Eye (tissue), 1 donor: ENCODE measurements at places on chromosomes 2 and 18.

DNA sequence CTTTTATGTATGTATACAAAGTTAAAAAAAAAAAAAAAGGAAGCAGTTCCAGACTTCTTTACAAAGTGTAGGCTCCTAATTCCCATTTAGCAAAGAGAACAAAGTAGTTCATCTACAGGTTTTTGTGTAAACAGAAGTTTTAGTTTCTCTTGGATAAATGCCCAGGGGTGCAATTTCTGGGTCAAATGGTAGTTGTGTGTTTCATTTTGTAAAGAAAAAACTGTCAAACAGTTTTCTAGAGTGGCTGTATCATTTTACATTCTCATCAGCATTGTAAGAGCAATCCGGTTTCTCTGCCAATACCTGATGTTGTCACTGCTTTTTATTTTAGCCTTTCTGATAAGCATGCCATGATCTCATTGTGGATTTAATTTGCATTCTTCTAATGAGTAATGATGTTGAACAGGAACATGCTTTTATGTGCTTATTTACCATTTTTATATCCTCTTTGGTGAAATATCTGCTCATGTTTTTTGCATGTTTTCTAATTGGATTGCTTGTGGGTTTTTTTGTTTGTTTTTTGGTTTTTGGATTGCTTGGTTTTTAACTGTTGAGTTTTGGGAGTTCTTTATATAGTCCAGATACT is 16.6 kb upstream of the PSME4 start:
- DNase-seq, result peak; percentile 24

DNA sequence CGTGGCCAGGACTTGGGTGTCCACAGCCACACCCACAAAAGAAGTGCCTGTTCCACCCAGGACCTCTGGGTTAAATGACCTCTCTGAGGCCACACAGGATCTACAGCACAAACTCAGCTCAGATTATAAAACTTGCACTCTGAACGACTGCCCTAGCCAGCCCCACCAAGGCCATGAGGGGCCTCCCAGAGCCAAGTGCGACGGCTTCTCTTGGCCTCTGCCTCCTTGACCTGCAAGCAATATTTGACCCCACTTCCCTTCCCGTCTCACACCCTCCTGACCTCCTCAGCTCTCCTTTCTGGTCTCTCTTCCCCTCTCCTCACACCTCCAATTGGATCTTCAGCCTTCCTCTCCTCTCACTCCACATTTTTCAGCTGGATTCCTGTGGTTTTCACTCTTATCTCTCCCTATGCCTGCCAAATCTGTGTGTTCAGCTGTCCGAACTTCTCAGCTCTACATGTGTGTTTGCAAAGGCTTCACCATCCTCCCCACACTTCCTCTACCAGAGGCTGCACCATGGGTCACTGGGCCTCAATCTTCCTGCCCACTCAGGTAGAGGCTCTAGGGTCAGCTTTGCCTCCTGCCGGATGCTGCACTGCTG is 25.3 kb upstream of the STEAP3 start:
- DNase-seq, result no peak

DNA sequence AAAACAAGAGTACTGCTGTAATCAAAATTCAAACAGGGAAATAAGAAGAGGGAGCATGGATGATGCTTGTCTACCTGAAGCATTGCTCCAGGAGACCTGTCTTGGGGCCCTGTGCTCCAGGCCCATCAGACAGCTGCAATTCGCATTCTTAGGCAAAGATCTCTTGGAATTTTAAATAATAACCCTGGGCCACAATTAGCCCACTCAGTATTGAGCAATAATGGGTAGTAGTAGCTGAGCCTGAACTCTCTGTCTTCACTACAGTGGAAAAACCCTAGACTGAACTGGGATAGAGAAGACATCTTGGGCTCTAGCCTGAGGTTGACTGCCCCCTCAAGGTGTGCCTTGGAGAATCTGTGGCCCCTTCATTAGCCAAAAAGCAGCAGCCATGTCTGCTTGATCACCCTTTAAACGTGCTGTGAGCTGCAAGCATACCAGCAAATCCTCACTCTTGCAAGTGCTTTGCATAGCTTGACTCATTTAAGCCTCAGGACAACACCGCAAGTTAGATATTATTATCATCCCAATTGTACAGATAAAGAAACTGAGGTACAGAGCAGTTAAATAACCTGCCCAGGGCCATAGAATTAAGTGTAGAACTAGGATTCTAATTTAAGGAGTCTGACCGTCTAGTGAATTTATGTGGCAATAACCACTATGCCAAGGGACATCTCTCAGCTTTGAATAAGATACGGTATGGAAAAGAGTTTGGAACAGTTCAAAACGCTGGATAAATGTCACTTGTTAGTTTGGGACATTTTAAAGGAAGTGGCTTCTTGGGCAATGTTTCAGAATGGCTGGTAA is 69.0 kb downstream of the DDX1 start:
- no peak for DNase-seq

GRCh38 chr2:143503280-143503679 is 374.1 kb downstream of the ARHGAP15 start:
- DNase-seq, result no peak

GRCh38 chr2:33909945-33910695 is 311.0 kb upstream of the FAM98A start:
- DNase-seq, result peak; percentile 40

DNA sequence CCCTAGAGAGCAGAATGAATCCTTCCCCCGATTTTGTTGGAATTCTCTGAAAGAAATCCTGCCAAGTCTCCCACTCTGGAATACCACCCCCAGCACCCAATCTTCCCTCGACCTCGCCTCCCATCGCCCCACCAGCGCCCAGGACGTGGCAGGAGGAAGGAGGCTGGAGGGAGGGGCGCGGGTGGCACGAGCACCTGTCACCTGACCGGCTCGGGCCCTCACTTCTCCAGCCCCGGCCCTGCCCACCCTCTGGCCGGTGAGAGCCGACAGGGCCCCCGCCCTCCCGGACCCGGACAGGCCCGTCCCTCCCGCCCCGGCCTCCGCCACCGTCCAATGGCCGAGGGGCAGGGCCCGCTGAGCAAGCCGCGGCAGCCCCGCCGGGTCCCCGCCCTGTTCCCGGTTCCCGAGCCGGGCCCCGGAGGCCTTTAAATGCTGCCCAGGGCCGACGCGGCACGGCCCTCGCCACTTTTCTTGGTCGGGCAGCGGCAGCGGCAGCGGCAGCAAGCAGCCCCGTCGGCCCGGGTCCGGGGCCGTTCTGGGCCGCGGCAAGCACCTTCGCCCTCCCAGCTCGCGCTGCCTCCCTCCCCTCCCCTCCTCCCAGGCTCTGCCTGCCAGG is at the start of gene LGALSL:
Gene LGALSL (plus strand): TSS at position 393 of the 616 bp plus-strand sequence. CDS start 384 bp downstream, outside the sequence.
- DNase-seq, result peak; percentile 89

GRCh38 chr2:190482451-190482850 is 52.1 kb downstream of the NEMP2 start:
- no peak for DNase-seq

DNA sequence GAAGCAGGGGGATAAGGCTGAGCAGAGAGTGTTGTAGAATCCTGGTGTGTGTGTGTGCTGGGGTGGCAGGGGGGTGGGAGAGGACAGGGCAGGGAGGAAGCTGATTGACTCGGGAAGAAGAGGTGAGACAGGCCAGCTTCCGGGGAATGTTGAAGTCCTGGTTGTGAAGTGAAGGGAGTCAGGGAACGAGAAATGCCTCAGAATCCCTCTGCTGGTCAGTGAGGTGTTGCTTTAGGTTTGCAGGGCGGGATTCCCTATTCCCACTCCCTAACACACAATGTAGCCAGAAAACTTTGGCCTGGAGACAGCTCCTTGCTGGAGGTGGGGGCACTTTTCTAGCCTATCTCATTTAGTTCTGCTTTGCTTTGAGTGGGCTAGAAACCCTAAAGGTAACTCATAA is 265.1 kb downstream of the HAUS1 start:
- no peak for DNase-seq

GRCh38 chr18:76479351-76480238 is 15.4 kb downstream of the ZNF516 start:
- DNase-seq, result no peak

- no peak for DNase-seq
Measured at GRCh38 chr18:76437011-76437410, 58.0 kb downstream of the ZNF516 start.

DNA sequence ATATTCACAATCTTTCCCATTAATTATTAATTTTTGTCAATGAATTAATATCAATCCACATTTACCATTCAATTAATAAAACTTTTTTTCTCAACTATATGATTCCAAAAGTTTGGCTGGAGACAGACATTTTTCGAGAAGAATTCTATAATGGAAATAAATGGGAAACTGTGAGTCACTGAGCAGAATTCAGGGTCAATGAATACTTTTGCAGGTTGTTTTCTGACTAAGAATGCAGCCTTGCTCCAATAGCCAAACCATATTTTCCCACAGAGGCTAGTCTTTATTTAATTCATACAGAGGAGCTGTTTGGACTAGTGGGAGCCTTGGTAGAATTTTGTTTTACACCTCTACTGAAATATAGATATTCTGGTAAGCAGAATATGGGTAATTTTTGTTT is 82.3 kb downstream of the ARHGAP28 start:
- no peak for DNase-seq

DNA sequence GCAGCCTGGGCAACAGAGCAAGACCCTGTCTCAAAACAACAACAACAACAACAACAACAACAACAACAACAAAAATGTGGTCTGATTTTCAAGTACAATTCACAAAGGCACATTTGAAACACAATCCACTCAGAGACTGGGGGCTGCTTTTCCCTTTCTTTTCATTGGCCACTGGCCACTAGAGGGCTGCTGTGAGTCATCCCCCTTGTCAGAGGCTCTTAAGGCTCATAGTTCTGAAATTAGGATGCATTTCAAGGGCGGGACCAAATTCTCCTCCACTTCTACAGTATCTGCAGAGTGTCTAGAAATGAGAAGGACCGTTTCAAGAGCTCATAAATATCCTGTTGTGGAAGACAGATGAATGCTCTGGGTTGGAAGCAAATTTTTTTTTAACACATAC is 285.4 kb downstream of the NRXN1 start:
- DNase-seq, result no peak

- no peak for DNase-seq
Measured at GRCh38 chr2:191347881-191348280, 102.7 kb downstream of the MYO1B start.

- peak; percentile 84 for DNase-seq
Measured at GRCh38 chr2:178194600-178195389, 483 bp downstream of the OSBPL6 start.

DNA sequence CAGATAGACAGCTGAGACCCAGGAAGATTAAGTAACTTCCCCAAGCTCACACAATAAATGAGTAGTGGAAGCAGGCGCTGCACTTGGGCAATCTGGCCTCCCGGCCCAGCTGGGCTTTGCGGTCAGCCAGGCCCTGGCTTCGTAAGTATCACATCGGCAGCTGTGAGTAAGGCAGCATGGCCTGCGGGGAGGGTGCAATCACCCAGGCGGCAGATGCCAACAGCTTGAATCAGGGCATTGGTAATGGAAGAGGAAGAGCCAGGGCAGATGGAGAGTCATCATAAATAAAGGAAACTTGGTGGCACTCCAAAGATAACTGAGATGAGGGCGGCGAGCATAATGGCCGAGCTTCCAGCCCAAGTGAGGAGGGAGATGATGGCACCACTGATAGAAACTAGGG is 217.9 kb upstream of the PID1 start:
- no peak for DNase-seq

- DNase-seq, result peak; percentile 75
Measured at GRCh38 chr2:39513641-39514094, 76.6 kb upstream of the MAP4K3 start.

GRCh38 chr18:7927119-7927518 is 360.0 kb downstream of the PTPRM start:
- no peak for DNase-seq

GRCh38 chr2:237177052-237177451 is 91.4 kb downstream of the COPS8 start:
- no peak for DNase-seq

DNA sequence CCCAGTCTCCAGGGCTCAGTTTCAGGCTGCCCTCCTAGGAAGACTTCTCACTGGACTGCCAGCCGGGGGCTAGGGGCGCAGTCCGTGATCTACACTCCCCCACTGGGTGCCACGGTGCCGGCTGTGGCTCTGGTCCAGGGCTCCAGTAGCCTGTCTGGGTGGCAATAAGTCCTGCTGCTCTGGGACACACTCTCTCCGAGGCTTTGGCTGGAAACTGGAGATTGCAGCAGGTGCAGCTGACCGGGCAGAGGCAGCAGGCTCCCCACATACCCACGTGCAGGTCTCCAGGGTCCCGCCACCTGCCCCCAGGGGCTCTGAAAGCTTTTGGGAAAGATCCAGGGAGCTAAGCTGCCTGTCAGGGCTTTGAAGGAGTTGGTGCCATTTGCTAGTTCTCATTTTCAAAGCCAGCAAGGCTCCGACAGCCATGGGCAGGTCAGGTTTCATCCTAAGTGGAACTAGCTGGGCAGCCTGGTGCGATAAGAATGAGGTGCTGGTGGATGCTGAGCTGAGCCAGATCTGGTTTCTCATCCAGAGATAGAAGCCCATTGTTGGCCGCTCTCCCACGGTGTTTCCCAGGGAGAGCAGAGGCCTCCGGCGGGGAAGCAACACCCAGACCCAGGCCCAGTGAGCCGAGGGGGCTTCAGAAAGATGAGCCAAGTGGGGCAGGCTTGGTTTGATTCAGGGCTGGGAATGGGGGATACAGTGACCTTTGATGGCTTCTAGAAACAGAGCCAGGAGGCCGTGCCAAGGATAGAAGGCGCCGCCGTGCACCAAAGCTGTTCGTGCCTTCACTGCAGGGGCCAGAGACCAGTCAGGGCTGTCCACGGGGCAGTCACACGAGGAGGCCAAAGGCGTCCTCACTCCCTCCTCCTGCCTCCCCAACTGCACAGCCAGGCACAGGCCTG is 141.7 kb upstream of the GPC1 start:
- peak; percentile 37 for DNase-seq
